Stimulated activated naive CD4-positive, alpha-beta T cell treated with Interleukin-2 at 50 U/mL for 16 hours (primary cell): ENCODE measurements at places on chromosomes 7 and 10.

GRCh38 chr10:84432891-84433290, 104.5 kb downstream of the CCSER2 start:
- DNase-seq: no peak

GRCh38 chr7:32204361-32205018, 134.3 kb upstream of the PDE1C start:
- no peak for DNase-seq

DNA sequence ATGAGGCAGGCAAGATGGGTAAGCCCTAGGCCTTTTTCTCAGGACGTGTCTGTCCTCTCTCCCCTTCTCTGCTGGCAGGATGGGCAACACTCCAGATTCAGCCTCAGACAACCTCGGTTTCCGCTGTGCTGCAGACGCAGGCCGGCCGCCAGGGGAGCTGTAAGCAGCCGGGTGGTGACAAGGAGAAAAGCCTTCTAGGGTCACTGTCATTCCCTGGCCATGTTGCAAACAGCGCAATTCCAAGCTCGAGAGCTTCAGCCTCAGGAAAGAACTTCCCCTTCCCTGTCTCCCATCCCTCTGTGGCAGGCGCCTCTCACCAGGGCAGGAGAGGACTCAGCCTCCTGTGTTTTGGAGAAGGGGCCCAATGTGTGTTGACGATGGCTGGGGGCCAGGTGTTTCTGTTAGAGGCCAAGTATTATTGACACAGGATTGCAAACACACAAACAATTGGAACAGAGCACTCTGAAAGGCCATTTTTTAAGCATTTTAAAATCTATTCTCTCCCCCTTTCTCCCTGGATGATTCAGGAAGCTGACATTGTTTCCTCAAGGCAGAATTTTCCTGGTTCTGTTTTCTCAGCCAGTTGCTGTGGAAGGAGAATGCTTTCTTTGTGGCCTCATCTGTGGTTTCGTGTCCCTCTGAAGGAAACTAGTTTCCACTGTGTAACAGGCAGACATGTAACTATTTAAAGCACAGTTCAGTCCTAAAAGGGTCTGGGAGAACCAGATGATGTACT, 13.1 kb downstream of the PHKG1 start:
- DNase-seq: no peak

DNA sequence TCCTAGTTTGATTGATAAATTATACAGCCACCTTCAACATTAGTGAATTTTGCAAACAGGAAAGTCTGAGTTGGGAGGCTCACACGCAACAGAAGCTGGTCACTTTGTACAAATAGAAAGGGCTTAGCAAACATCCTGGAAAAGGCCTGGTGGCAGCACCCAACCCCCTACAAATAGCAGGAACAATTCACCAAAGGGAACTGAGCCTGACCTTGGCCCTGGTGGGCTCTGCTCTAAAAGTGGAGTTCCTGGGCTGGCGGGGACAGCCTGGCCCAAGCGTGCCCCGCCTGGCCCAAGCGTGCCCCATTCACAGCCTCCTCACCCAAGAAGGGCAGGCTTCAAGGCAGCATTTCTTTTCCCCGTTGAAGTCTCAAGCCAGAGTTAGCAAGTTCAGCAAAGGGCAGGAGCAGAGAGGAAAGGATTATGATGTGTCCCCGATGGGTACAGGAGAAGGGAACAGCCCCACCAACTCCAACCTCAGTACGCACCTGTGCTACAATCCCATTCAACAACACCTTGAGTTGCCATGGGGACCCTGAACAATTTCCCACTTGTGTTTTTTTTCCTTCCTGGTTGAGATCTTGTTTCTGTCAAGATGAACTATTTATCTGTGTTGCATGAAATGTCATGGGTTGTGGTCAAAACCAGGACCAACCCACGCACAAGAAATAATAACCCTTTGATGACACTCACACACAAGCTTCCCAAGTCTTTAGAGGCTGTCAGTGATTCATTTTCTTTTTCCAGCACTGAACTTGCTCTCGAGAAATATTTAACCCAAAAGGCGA, 43.4 kb downstream of the RGS10 start:
- no peak for DNase-seq

DNA sequence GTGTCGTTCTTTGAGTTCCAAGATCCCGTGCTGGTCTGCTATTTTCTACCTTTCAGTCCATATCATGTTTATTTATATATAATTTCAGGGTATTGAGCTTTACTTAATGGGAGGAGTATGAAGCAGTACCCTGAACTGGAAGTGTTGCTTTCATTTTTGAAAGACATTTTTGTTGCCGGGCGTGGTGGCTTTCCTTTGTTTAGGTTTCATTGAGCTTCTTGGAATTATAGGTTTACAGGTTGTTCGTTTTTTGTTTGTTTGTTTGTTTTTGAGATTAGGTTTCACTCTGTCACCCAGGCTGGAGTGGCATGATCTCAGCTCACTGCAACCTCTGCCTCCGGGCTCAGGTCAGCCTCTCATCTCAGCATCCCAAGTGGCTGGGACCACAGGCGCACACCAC, 7.4 kb downstream of the ZNF487 start:
- DNase-seq: no peak

DNA sequence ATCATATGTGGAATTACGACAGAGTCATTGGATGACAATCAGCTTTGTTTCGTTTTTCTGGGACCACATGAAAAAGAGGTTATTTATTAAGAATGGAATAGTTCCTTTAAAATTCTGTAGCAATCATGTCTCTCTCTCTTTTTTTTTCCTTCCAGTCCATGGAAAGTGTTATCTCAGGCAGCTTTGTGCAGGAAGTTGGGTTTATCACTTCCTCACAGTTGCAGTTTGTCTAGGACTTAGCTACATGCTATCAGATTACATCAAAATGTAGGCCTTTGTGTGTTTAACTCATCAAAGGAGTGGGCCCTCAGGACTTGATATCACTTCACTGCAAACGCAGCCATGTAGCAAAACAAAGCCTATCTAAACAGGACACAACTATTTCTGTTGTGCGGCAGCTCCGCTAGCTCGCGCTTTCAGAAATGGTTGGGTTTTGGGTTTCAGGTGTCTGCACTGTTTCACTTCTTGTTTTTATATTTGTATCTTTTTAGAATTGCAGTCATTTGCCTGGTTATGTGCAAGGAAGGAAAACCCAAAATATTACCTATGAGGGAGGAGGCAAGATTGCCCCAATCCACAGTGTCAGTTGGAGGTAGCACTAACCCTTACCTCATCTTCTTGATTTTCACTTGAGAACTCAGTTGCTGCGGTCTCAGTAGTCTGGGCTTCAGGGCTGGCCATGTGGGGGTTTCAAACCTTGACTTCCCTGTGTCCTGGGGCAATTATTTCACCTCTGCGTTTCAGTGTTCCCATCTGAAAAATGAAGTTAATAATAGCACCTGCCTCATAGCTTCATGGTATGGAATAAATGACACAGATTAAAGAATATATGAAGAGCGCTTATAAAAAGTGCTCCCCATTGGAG, 66.7 kb downstream of the HHEX start:
- DNase-seq: no peak

GRCh38 chr10:69844698-69845097, 43.0 kb downstream of the COL13A1 start:
- no peak for DNase-seq

- no peak for DNase-seq
Measured at GRCh38 chr7:30119890-30120577, 14.8 kb upstream of the MTURN start.

- DNase-seq: peak; percentile 48
Measured at GRCh38 chr7:106056513-106057203, 55.5 kb downstream of the SYPL1 start.

DNA sequence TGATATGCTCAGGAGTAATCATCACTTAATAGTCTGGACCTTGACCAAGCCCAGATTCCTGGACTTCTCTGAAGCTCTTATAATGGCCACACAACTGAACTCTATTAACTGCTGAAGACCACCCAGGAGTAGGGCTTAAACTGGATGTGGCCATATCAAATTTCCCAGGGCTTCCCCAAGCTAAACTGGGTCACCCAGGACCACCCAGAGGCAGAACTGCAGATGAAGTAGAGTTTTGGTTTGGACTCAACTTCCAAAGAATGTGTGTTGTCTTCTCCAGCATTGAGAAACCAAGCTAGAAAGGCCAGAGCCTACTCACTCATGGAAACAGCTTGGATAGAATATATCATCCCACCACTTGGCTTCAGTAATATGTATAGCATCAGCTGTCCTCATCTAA, 358.2 kb upstream of the MEOX2 start:
- DNase-seq: no peak

DNA sequence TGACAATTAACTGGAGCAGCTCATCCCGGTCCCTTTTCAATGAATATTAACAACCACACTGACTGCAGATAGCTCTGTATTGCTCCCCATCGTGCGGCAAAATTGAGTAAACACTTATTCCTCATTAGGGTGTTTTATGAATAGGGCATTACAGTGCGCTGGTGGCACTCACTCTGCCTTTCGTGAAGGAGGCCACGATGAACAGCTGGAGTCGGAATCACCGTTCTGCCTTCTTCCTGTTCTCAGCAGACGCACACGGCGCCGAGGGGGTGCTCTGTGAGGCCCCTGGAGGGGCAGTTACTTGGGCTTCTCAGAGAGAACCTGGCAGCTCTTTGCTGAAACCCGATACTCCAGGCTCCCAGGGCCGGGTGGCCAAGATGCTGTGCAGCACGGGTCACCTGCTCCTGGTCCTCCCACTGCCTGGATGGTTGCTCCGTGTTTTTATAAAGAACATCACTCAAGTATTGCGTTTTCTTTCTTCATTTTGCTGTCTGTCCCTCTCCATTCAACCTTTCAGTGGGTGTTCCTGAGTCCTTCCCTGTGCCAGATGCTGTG, 241.9 kb downstream of the GLRX3 start:
- no peak for DNase-seq

DNA sequence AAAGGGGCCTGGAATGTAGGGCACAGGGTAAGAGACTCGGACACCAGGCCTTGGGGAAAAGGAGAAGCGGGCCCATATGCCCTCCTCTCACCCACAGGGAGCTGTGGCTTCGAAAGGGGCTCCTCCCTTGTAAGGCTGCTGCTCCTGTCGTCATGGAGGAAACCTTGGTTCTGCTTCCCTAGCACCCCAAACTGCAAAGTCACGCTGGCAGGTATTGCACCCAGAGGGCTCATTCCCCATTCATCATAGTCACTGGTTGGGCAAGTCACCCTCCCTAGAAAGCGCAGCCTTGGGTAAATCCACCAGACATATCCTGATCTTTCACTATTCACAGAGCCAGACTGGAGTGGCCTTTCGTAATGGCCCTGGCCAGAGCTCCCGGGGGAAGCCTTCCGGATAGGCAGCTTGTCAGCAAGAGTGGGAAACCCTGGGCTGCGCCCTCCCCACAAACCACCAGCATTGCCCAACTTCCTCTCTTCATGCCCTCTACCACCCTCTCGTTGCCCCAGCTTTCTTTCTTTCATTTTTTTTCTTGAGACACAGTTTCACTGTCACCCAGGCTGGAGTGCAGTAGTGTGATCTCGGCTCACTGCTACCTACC, 121.0 kb downstream of the HIP1 start:
- DNase-seq: peak; percentile 23

DNA sequence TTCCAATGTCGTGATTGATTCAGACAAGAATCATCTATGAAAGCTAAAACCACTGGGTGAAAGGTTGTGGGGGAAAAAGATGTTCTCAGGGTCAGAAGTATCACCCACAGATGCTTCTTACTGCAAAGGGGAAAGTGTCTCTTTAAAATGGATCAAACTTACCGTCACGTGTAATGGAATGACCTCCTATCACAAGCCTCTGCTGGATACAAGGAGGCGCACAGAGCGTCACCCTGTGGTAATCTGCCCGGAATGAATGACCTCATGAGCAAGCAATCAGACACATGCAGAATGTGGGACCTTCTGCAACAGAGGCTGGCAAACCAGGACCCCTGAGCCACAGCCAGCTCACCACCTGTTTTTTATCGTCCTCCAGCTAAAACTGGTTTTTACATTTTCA, 33.0 kb downstream of the WIPF3 start:
- DNase-seq: no peak

DNA sequence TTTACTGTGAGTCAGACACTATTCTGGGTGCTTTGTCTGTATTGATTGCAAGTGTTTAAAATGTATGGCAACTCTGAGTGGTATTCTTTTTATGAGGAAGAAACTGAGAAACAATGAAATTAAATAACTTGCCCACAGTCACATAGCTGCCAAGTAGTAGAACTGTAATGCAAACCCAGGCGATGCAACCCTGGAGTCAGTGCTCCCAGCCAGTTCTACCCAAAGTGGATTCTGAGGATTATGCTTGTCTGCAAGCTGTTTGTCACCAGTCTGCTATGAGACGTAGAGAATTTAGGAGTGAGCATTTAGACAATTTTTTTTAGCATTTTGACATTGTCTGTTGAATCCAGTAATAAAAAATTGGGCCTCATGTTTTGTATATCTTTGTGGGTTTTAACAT, 306.0 kb upstream of the LRGUK start:
- DNase-seq: no peak

DNA sequence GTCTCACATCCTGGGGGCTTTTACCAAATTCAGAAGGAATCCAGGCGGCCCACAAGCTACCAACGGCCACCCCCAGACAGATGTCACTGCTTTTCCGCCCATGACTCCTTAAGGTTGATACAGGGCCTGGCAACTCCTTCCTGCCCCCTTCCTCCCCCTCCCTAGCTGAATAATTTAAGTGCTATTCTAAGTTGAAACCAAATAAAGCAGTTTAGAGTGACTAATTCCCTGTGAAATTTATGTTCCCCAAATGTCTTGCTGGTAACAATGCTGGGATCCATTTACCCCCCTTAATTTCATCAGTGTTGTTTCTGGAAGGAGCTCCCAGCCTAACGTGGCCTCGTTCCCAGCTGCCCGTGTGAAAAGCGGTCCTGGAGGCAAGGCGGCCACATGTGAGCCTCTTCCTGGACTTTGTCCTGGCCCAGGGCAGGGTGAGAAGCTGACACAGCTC, 109.6 kb downstream of the TMEM130 start:
- no peak for DNase-seq

GRCh38 chr7:830069-830468, 2.2 kb upstream of the SUN1 start:
- DNase-seq: no peak

DNA sequence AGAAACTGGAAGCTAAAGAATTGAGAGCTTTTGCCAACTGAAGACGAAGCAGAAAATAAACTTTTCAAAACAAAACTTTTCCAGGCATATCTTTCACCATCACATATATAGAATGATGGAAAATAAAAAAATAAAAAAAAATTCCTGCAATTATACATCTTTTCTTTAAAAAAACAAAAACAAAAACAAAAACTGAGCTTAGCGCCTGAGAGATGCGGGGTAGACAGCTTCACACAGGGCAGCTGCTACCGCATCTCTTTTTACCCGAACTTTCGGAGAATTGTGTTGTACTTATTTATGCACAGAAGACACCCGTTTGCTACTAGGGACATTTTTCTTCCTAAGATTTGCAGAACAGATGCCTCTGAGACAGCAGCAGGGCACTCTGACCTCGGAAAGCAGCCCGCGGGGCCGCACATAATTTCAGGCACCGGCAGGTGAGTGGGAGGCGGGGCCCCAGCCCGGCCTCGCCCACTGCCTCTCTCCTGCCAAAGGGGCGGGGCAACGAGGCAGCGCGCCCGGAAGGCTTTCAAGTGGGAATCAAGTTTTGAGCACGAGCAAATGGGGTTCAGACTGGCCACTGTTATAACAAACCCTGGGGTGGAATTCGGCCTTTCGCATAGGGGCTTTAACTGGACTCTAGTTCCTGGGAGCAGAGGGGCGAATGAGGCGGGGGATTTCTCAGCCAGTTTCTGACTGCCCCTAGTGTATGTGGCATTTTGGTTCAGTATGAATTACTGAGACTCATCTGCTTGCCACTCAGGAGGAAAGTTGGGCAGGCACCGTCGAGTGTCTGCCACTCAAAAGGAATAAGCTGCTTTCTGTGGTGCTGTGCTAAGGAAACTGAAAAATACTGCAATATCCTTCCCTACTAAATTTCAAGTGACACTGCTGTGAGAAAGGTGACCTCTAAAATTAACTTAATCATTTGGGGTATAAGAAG, 18.5 kb upstream of the FAM133B start:
- DNase-seq: no peak
